CD14-positive monocyte (primary cell): ENCODE measurements at places on chromosomes 2 and 18.
A peak's percentile ranks its signal among the peaks of the same experiment; 100 is the strongest.

- no peak for DNase-seq
Observed at GRCh38 chr2:189702071-189702470, 27.6 kb downstream of the ANKAR start.

DNA sequence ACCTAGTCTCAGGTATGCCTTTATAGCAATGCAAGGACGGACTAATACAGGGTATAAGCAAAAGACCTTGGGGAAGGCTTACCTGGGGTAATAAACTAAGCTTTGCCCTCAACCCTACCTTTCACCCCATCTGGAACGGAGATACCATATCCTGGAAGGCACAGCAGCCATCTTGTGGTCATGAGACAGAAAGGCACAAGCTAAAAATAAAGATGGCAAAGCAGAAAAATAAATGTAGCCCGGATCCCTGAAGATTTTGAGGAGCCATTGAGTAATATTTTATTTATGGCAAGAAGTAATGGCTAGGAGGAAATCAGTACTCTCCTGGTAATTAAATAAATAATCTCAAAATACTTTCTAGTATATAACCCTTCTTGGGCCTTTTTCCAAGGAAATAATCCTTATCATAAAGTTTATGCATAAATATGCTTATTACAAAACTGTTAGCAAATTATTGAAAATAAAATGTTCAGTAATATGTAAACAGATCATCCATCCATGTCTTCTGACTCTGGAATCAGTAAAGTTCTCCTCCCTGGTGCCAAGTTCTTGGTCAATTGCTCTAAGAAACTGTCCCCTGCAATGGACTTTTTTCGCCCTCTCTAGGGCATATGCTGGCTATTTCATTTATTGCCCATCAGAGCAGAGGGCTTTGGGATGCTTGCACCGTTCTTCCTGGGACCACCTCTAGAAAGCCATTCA lies 198.7 kb downstream of the SPP2 start:
- DNase-seq = no peak

DNA sequence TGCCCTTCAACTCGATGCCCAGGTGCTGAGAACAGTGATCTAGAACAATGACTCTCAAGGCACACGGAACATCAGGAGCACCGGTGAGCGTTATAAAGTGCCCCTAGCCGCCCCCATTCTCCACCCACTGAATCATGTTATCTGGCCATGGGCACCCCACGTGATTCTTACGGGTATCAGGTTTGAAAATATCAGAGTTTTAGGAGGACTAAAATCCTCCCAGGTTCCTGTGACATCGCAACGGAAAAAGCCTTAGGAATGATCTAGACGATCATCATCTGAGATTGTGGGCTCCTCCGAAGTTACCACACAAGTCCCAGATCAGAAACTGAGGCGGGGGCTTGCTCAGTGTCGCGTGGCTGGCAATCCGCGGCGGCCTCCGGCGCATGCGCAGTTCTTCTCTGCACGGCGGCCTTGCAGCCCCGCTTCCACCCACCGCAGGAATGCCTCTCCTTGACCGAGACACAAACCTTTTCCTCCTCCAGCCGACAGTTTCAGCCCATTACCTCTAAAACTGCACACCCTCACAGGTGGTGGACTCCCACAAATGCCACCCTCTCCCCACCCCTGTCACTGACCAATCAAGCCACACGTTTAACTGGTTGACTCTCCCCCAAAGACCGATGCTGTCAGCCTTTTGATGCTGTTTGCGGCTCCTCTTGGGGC lies 5.8 kb upstream of the MRPL33 start:
- DNase-seq = peak; percentile 77

GRCh38 chr18:36175481-36175880 lies 11.8 kb upstream of the MOCOS start:
- no peak for DNase-seq

DNA sequence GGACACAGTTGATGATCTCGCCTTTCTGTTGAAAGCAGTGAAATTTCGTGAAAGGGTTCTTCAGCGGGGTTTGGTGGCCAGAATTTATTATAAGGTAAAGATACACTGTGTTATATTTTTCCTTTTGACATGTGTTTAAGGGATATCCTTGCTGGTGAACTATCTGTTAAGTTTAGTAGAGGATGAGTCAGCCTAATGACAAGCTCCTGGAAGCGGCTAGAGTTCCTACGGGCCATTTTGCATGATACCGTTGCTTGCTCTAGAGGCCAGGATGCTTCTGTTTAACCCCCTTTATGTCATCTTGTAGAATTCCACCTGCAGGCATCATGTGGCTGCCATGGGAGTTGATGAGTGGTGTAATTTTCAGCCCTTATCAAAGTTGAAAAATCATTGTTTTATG lies 124.8 kb upstream of the BCL2L11 start:
- no peak for DNase-seq

DNA sequence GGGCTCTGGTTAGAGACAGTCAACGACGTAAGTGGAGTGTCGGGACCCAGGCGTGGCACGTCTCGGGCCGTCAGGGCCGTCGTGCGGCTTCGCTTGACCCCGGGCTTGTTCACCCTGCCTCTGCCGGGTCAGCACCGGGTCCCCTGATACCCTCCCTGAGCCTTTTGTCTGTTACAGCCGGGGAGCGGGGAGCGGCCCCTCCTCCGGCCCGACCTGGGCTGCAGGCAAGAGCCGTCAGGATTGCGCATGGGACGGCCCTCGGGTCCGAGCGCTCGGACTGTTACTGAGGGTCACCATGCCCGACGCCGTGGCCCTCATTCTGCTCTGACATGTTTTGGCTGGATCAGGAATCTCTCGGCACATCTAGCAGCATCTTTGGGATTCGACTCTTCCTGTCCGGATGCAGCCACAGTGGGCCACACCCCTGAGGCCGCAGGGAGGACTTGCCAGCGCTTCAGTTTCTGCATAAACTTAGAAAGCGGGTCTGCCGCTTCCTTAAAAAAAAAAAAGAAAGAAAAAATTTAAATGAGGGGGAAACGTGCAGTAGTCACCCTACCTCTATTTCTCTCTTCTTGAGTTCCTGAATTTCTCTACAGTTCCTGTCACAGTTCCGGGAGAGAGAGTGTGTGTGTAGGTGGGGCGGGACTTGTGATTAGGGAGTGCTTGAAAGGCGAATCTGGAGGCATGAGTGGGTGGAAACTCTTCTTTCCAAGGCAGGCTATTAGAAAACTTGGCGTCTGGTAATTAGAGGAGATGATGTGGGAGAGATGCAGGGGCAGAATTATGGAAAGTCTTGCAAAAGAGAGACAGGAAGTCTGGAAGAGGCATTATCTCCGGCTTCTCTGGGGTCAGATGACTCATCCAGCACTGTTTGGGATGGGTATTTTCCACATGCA lies 909 bp downstream of the TMEM87B start:
- DNase-seq = peak; percentile 64

DNA sequence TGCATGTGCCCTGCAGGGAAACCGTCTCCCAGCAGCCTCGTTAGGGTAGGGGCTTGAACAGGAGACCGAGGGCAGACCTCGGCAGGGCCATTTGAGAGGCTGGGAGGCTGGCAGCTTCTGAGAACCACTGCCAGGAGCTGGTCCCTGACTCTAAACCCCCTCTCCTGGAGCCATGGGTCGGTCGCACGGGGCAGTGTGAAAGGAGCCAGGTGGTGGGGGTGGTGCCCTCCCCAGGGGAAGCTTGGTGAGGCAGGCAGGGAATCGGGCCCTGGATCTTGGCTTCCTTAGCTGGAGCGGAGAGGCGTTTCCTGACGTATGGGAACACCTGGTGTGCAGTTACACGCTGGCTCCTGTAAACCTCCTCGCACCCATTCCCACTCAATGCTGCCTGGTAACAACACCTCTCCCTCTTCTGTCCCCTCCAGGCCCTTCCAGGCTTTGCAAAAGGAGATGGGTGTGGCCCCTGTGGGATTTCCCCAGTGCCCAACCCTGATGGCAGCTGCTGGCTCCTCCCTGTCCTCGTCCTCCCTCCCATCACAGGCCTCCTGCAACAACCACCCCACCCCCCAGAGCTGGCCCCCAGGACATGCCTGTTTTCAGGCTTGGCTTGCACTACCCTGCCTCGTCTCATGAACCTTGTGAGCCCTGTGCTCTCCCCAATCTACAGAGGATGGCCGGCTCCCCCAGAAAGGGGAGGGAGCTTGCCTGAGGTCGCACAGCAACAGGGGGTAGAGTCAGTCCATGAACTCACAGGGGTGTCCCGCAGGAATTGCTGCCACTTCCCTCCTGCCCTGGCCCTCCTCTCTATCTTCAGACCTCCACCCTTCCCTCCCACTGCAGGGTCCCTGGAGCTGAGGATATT lies 24.4 kb downstream of the ADRA2B start:
- DNase-seq = no peak

GRCh38 chr2:138382672-138383071 lies 118.9 kb upstream of the SPOPL start:
- no peak for DNase-seq

DNA sequence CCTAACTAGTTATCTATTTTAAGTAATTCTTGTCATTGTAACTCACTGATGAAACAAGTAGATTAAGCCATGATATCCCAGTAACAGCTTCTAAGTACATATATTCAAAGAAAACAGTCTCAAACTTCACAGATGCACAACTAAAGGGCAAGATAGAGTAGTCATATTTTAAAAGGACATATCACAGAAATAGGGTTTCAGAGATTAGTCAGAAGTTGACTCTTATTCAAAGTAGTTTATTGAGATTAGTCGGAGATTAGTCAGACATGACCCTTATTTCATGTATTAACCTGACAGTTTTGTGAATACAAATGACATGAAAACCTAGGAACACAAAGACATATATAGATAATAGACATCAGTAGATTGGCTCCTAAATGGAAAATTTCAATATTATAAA lies 15.9 kb upstream of the CHAC2 start:
- DNase-seq = no peak

DNA sequence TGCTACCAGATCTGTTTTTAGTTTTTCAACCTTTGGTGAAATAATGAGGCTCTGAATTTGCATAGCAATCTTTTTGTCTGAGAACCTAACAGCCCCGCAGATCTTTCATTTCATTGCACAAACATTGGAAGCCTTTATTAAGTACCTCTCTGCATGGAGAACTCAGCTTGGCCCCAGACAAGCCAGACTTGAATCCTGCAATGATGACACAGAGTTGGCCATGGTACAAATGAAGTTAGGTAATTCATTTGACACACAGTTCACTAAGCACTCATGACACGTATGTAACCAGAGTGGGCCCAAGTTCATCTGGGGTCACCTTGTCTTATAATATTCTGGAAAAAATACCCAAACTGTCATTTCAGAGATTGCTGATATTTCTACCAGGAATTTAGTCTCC lies 439.1 kb upstream of the ID2 start:
- peak; percentile 66 for DNase-seq

DNA sequence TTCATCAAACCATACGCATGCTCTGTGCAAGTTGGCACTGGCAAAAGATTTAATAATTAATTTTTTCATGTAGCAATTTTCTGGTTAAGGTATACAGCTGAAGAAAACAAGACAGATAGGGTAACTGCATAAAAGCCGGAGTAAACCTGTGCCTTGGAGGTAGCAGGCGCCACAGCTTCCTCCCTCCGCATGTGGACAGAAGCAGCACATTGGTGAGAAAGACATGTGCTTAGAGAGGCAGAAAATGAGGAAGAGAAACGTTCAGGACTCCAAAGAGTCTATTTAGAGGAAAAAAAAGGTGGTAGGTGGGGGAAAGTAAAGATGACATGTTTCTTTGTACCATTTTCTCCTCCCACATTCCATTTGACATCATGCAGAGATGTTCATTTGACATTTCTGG lies 9.3 kb downstream of the ST6GAL2 start:
- DNase-seq = no peak

GRCh38 chr18:37987901-37988300 lies 422.3 kb upstream of the CELF4 start:
- no peak for DNase-seq

- DNase-seq = no peak
Observed at GRCh38 chr2:26957534-26957933, 12.9 kb upstream of the MAPRE3 start.

DNA sequence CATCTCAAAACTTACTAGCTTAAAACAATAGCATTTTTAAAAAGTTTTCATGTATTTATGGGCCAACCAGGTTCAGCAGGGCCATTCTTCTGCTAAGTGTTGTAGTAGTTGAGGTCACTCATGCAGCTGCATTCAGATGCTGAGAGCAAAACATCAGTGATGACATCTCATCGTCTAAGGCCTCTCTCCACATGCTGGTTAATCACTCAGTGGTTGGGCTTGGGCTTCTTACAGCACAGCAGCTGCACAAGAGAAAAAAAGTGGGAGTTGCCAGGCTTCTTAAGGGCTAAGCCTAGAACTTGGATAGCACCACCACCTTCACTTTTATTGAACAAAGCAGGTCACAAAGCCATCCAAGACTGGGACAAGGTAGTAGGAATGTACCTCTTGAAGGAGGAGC lies 190.3 kb downstream of the IRS1 start:
- no peak for DNase-seq

GRCh38 chr2:68190991-68191731 lies 33.5 kb downstream of the PNO1 start:
- DNase-seq = peak; percentile 70

DNA sequence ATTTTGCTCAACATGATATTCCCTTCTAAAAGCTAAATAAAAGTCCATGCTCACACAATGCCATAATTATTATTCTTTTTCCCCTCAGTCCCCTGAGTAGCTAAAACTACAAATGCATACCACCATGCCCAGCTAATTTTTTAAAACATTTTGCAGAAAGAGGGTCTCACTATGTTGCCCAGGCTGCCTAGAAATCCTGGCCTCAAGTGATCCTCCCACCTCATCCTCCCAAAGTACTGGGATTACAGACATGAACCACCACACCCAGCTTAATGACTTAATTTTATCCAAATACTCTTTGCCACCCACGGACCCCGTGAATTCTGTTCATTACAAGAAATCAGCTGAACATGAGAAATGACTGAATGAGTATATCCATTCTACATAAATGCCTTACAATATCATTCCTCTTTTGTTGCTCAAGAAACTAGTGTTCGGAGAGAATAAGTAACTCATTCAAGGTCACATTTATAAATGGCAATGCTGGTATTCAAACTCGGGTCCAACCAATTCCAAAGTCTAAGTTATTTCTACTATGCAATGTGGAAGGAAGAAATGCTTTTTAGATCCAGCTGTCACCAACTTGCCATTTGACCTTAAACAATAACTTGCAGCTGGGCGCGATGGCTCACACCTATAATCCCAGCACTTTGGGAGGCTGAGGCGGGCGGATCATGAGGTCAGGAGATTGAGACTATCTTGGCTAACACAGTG lies 59.8 kb downstream of the NOL10 start:
- no peak for DNase-seq

GRCh38 chr2:140064243-140064642 lies 1284.1 kb upstream of the NXPH2 start:
- no peak for DNase-seq
